Chondrocyte (in vitro differentiated cells): ENCODE measurements at places on chromosomes 1 and 21. TPM values are rescaled to one million over a fixed set of nuclear protein-coding genes. Genes with fewer than 3 reads are reported as not detected.

- no peaks in the 10 kb centered on the region for H3K36me3 ChIP-seq
- no peaks in the 10 kb centered on the region for H3K27me3 ChIP-seq
- H3K4me1 ChIP-seq, result no peaks in the 10 kb centered on the region
- H3K4me3 ChIP-seq, result no peak overlapping the region
These were observed 94.7 kb downstream of the LIPI start for GRCh38 chr21:14116080-14116481.

- H3K4me3 ChIP-seq, result no peak overlapping the region
- H3K4me1 ChIP-seq, result peaks cover 15% of the 10 kb centered on the region
- peak overlapping the region; percentile 66 for H3K27ac ChIP-seq
- no peaks in the 10 kb centered on the region for H3K27me3 ChIP-seq
- no peaks in the 10 kb centered on the region for H3K36me3 ChIP-seq
- DNase-seq, result no peak
These were observed 9.9 kb upstream of the HLCS start for GRCh38 chr21:36976228-36976861.

- H3K36me3 ChIP-seq, result no peaks in the 10 kb centered on the region
- H3K4me1 ChIP-seq, result no peaks in the 10 kb centered on the region
- no peak overlapping the region for H3K27ac ChIP-seq
- H3K27me3 ChIP-seq, result no peaks in the 10 kb centered on the region
- H3K4me3 ChIP-seq, result no peak overlapping the region
- DNase-seq, result no peak
These were observed 139.8 kb downstream of the AJAP1 start for GRCh38 chr1:4794020-4794780.

DNA sequence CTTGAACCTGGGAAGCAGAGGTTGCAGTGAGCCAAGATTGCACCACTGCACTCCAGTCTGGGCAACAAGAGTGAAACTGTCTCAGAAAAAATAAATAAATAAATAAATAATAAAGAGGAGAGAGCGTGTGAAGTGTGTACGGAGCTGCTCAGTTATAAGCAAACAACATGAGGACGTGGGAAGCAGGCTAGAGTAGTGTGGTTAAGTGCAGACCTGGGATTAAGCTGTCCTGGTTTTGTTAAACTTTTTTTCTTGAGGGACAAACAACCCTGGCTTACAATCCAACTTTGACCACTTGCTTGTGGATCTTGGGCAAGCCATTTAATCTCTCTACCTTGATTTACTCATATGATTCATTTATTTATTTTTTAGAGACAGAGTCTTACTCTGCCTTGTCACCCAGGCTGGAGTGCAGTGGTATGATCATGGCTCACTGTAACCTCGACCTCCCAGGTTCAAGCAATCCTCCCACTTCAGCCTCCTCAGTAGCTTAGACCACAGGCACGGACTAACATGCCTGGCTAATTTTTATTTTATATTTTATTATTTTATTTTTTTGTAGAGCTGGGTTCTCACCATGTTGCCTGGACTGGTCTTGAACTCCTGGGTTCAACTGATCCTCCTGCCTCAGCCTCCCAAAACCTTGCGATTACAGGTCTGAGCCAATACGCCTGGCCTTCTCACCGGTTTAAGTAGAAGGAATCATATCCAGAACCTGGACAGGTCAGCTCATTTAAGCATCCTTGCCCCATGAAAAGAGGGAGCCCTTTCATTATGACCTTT, 52.7 kb downstream of the RPS6KA1 start:
- no peaks in the 10 kb centered on the region for H3K36me3 ChIP-seq
- DNase-seq, result no peak
- peaks cover 14% of the 10 kb centered on the region for H3K27me3 ChIP-seq
- H3K27ac ChIP-seq, result no peak overlapping the region
- H3K4me3 ChIP-seq, result no peak overlapping the region
- H3K4me1 ChIP-seq, result no peaks in the 10 kb centered on the region

- H3K27ac ChIP-seq, result peak overlapping the region; percentile 50
- H3K4me3 ChIP-seq, result no peak overlapping the region
- peaks cover 16% of the 10 kb centered on the region for H3K4me1 ChIP-seq
- peaks cover 12% of the 10 kb centered on the region for H3K36me3 ChIP-seq
- no peak for DNase-seq
- H3K27me3 ChIP-seq, result no peaks in the 10 kb centered on the region
These were observed 107.7 kb downstream of the KIAA0319L start for GRCh38 chr1:35449334-35450008.

DNA sequence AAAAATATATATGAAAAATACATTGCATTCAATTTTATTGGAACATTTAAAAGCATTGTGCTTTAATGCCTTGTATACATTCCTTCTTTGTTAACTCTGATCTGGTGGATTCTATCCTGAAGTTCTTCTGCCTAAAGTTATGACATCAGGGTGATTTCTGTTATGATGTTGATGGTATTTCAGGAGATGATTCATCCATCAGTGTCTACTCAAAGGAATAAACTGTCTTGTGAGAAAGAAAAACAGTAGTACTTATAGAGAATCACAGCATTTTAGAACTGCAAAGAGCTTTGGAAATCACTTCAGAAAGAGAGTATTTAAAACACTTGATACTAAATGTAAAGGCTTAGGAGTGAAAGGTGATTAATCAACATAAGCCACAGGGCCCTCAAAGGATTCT, 155.7 kb downstream of the PTPRC start:
- no peak overlapping the region for H3K4me3 ChIP-seq
- peak overlapping the region; percentile 77 for H3K27ac ChIP-seq
- DNase-seq, result no peak
- peaks cover 12% of the 10 kb centered on the region for H3K4me1 ChIP-seq

The ITGB3BP gene
- 12.7 to 19.7 TPM (median 15.6 TPM) in 3 replicates for total RNA-seq

GRCh38 chr21:39972471-39972870, 105.2 kb downstream of the PCP4 start:
- H3K36me3 ChIP-seq, result no peaks in the 10 kb centered on the region
- no peaks in the 10 kb centered on the region for H3K4me1 ChIP-seq
- H3K27ac ChIP-seq, result no peak overlapping the region

DNA sequence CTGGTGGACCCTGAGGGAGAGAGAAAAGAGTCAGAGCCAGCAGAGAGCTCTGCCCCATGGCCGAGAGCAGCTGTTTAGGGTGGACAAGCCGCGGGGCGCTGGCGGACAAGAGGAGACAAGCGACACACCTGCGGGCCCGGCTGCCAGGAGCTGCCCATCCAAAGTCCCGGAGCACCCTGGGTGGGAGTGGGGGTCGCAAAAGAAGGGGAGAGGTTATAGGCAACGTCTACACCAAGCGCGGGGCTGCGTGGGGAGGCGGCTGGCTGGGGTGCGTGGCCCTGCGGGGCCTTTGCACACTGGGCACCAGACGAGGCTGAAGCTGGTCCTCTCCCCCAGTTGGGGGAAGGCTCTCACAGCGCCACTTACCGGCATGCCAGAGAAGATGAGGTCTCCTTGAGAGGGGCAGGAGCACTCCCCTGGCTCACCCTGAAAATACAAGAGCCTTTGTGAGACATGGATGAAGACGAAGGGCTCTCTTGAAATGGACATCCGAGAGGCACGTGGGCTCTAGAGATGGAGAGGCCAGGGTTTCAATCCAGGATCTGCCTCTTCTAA, 24.1 kb downstream of the COL16A1 start:
- H3K4me1 ChIP-seq, result peaks cover 15% of the 10 kb centered on the region
- peaks cover 19% of the 10 kb centered on the region for H3K36me3 ChIP-seq

- no peaks in the 10 kb centered on the region for H3K36me3 ChIP-seq
- no peak for DNase-seq
- peaks cover 14% of the 10 kb centered on the region for H3K4me1 ChIP-seq
- no peak overlapping the region for H3K27ac ChIP-seq
- H3K4me3 ChIP-seq, result no peak overlapping the region
These were observed 23.2 kb downstream of the HIVEP3 start for GRCh38 chr1:41895552-41895951.

The KLHL21 gene
- total RNA-seq, result 34.3 to 39.6 TPM (median 38.3 TPM) in 3 replicates

The PATJ gene
- total RNA-seq, result 8.9 to 12.4 TPM (median 10.7 TPM) in 3 replicates

The GIPC2 gene
- 0.10 to 0.15 TPM (median 0.10 TPM) in 3 replicates for total RNA-seq

The PTAFR gene
- 0.07 to 0.10 TPM in 2 of 3 replicates, not detected in the other for total RNA-seq

- H3K4me1 ChIP-seq, result peaks cover 10% of the 10 kb centered on the region
- H3K4me3 ChIP-seq, result no peak overlapping the region
- H3K27me3 ChIP-seq, result no peaks in the 10 kb centered on the region
- no peak overlapping the region for H3K27ac ChIP-seq
- peaks cover 13% of the 10 kb centered on the region for H3K36me3 ChIP-seq
These were observed 11.4 kb downstream of the RGS5 start for GRCh38 chr1:163191301-163191700.

The TNFSF4 gene
- 0.54 to 1.1 TPM (median 0.77 TPM) in 3 replicates for total RNA-seq

DNA sequence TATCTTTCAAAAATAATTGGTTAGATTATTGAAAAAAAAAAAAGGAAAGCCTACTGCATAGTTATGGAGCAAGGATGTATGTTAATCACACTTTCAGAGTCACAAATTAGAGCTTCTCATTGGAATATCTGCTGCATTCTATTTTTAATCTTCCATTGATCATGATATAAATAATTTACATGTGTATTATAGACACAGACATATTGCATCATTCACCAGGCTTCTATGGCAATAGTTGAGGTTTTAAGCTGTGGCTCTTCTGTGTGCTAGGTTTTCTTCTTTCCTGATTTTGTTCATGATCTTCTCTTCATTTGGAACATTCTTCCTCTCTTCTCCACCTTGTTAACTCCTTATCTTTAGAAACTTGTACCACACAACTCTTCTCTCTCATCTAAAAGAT, 123.2 kb upstream of the HMCN1 start:
- no peak for DNase-seq
- H3K4me3 ChIP-seq, result no peak overlapping the region
- H3K27me3 ChIP-seq, result no peaks in the 10 kb centered on the region
- H3K36me3 ChIP-seq, result peaks cover 7% of the 10 kb centered on the region
- no peak overlapping the region for H3K27ac ChIP-seq

GRCh38 chr1:64755361-64755760, 10.5 kb downstream of the RAVER2 start:
- peaks cover 38% of the 10 kb centered on the region for H3K4me1 ChIP-seq
- no peak for DNase-seq
- no peak overlapping the region for H3K27ac ChIP-seq
- H3K4me3 ChIP-seq, result no peak overlapping the region
- no peaks in the 10 kb centered on the region for H3K27me3 ChIP-seq

DNA sequence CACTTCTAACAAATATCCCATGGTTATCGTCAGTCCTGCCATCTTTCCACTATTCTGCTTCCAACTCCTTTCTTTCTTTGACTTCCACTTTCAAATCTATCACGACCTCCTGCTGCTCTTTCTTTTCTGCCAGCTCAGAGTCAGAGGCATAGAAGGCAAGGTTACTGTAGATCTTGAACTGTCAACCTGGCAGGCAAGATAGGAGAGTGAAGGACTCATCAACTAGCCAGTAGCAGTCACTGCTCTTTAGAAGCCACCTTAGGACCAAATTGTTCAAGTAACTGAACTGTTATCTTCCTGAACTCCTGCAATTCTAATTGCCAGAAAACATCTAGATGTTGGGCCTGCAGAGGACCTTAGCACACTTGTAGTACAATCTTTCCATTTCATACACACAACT, 13.1 kb upstream of the FCER1A start:
- H3K4me1 ChIP-seq, result no peaks in the 10 kb centered on the region
- no peak overlapping the region for H3K27ac ChIP-seq
- no peak for DNase-seq
- peaks cover 12% of the 10 kb centered on the region for H3K27me3 ChIP-seq
- H3K4me3 ChIP-seq, result no peak overlapping the region

DNA sequence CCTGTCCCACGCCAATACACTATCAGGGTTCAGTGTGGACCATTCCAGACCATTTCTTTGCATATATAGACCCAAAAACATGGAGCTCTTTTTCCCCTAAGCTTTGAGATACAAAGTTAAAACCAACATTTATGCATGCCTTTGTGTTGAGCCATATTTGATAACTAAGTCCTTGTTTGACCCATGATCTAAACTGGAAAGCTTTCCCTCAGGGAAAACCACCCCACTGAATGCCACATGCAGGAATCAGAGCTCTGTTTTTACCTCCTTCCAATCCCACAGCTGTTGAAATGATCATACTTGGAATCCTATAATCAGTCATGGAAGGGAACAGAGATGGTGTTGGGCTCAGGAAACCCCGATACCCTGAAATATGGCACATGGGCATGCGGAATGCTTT, 14.8 kb upstream of the SLC45A1 start:
- H3K27me3 ChIP-seq, result no peaks in the 10 kb centered on the region
- H3K36me3 ChIP-seq, result no peaks in the 10 kb centered on the region
- H3K4me1 ChIP-seq, result peaks cover 14% of the 10 kb centered on the region
- H3K4me3 ChIP-seq, result no peak overlapping the region
- no peak overlapping the region for H3K27ac ChIP-seq
